ENCODE measurements at places on chromosomes 1 and 21.

DNA sequence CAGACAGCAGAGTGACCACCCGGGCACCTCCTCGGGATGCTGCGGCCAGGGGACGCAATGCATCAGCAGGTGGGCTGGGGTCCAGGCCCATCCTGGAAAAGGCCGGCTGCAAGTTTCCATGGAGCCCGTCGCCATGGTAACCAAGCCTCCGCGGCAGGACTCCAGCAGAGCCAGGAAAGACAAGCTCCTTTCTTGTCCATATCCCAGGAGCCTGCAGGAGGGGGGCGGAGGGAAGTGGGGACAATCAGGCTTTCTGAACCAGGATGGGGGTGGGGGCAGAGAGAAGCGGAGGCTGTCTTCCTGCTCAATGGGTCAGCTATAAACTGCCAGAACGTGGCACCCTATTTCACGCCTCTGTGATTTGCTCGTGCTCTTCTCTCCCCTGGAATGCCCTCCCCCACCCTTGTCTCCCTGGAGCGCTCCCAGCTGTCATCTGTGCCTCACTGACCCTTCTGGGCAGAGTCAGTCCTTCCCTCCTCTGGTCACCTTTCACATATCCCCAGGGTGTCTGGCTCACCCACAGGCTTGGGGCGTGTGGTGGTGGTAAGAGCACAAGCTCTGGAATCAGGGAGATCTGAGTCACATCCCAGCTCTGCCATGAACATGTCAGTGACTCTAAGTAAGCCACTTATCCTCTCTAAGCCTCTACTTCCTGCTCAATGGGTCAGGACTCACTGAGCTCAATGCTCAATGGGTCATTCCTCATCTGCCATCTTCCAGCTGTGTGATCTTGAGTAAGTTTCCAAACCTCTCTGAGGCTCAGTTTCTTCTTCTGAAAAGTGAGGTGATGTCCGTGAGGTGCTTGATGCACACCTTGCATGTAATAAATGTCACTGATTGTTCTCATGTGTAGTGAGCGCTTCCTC lies 58.9 kb upstream of the LAPTM5 start:
- peak; percentile 69 for DNase-seq

GRCh38 chr1:36557041-36558000 lies 74.6 kb upstream of the CSF3R start:
- DNase-seq: no peak

DNA sequence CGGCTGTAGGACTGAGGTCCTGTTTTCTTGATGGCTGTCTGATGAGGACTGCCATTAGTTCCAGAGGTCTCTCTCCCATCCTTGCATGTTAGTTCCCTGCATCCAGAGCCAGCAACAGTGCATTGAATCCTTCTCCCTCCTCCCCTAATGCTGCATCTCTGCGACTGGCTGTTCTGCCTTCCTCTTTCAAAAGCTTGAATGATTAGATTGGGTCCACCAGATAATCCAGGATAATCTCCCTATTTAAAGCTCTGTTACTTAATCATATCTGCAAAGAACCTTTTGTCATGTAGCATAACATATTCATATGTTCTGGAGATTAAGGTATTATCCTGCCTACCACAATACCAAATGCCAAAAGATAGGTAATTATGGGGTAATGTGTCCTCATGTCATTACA lies 377.5 kb downstream of the GPATCH2 start:
- no peak for DNase-seq

- no peak for DNase-seq
Measured at GRCh38 chr1:21857142-21857839, 45.2 kb downstream of the LDLRAD2 start.

GRCh38 chr1:42315500-42315899 lies 19.5 kb downstream of the FOXJ3 start:
- no peak for DNase-seq

- DNase-seq: no peak
Measured at GRCh38 chr1:64059556-64059955, 143.9 kb upstream of the UBE2U start.
